ENCODE measurements at places on chromosomes 16 and 17. TPM values are rescaled to one million over a fixed set of nuclear protein-coding genes. Genes with fewer than 3 reads are reported as not detected.

The ANKRD40CL gene
- polyA plus RNA-seq, result 0.25 TPM

The KRTAP3-2 gene
- polyA plus RNA-seq, result not detected

The AATK gene
- polyA plus RNA-seq, result 2.9 TPM

The COG8 gene
- 27.8 TPM for polyA plus RNA-seq

The CRHR1 gene
- not detected for polyA plus RNA-seq

DNA sequence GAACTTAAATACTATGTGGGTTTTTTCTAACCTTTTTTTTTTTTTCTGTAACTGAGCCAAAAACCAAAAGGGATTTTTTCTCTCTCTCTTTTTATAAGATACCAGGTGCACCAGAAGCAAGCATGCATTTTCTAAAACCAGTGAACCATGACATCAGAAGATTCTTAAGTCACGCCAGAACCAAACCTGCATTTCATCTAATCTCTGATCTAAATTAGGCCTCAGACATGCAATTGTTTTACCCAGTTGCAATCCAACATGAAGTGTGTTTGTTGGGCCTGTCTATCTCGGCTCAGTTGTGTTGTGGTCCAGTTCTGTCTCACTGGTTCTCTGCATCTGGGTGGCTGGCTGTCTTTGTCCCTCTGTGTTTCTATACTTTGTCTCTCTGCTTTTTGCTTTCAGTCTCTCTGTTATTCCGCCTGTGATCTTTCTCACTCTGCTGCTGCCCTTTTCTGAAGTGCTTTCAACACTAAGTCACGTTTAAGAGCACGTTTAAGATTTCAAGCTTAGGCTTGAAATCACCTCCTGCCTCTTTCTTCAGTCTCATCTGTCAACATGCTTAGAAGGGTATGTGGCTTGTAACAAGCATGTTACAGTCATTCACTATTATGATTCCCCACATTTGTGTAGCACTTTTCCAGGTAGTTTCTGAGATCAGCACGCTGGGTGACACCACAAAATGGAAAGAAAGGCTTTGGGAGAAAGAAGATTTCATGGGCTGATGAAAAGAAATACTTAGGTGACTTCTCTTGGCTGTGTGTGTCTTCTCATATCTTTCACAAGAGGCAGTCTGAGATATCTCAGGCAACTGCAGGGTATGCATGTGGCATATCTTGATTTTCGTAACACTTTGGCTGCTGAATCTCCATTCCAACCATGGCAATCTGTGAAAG, 488.9 kb downstream of the SHISA9 start:
- no peak for DNase-seq
